ENCODE measurements at places on chromosomes 5 and 9.

DNA sequence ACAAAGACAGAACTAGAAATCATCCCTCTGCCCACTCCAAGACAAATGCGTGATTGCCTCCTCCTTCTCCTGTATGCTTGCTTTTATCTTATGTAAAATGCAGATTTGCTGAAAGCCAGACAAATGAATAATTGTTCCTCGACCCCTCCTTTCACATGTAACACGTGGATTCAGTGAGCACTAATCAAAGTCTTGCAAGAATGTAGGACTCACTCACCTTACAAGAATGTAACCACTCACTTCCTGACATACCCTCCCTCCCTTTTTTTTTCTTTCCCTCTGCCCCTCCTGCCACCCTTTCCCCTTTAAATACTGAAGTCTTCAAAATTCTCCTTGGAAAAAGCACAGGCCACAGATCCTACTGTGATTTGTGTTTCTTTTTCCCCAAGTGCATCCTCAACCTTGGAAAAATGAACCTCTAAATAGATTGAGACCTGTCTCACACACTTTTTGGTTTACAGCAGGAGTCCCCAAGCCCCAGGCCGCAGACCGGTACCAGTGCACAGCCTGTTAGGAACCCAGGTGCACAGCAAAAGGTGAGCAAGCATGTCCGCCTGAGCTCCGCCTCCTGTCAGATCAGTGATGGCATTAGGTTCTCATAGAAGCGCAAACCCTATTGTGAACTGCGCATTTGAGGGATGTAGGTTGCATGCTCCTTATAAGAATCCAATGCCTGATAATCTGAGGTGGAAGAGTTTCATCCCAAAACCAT is 29.4 kb upstream of the HSD17B3 start:
- no peak for DNase-seq

DNA sequence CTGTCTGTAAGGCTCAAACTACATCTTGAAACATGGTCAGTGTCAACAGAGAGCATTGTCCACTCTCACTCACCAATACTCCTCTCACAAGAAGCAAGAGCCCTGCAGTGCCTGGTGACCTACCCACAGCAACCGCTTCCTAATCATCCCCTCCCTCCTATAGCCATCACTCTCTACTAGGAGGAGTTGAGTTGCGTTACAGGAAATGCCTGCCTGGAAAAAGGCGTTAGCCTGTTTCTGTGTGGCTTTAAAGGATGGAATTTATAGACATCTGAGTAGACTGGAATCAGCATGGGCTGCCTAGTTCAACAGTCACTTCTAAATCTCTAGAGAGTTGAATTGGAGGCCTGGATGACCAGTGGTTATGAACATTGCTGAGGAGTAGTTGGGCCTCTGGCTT is 108.3 kb upstream of the FER start:
- DNase-seq, result no peak

DNA sequence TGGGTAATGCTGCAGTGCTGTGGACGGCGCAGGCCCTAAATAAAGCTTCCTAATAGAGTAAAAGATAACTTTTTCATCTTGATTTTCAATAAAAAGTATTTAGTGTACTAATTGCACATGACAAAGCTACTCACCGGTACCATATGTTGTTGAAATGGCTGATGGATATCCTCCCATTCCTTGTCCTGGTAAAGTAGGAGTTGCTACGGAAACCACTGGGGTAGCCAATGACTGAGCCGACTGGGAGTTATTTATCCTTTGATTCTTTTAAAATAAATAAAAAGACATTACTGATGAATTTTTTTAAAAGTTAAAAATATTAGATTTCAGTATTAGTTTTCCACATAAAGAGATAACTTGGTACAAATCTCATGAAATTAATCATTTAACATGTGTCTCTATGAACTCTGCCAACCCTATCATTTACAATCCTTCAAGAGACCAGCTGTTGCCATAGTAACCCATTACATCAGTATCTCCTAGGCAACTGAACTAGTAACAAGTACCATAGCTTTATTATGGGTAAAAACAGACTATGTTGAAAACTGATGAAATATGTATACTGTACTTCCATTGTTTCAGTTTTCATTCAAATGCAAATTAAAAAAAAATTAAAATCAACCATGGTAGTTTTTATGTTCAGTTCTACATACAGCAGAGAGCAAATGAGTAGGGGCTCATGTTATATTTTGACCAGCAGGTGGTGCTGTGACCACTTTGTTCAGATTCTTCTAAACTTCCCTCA is 153.7 kb downstream of the MEF2C start:
- no peak for DNase-seq

DNA sequence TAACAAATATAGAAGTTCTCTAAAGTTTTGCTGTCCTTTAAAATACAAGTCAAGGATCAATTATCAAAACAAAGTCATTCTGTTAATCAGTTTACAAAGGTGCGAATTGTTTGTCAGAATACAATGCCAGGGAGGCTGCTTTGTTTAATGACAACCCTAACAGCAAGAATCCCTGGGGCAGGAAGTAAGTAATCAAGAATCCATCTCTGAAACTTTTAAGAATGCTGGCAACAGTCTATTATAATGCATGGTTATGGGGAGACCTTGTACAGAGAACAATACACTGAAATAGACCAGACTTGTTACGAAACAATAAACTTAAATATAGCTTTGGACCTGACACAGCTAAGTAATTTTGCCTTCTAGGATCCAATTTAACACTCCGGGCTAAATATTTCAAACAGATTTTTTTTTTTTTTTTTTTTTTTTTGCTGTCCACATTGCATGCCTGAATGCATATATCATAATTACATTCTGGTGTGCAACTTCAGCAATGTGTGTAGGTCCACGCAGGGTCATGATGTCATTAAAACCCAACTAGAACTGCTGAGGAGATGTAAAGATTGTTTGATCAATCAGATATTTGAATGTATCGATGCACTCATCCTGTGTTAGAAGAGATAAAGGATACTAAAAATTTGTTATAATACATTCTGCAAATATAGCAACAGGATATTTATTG is 421.3 kb downstream of the CETN3 start:
- DNase-seq, result no peak

- no peak for DNase-seq
Observed at GRCh38 chr9:78207901-78208300, 28.0 kb upstream of the CEP78 start.

DNA sequence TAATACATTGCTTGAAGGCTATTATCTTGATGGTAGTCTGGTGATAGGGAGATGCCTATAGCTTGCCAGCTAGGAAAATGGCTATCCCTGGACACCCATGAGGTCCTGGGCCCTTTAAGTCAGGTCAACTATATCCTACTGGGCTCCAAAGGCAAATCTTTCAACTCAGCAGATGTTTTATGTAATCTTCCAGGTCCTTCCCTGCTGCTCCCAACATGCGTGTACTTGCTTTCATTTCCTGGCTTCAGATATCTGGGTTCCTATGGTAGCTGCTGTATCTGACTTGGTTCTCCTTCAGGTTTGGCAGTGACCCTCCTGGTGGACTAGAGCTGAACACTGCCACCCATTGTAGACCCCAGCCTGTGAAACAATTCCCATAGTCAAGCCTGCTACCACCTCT is 32.4 kb upstream of the GAS1 start:
- DNase-seq, result no peak

GRCh38 chr5:16721151-16722096 is 104.6 kb upstream of the RETREG1 start:
- no peak for DNase-seq

DNA sequence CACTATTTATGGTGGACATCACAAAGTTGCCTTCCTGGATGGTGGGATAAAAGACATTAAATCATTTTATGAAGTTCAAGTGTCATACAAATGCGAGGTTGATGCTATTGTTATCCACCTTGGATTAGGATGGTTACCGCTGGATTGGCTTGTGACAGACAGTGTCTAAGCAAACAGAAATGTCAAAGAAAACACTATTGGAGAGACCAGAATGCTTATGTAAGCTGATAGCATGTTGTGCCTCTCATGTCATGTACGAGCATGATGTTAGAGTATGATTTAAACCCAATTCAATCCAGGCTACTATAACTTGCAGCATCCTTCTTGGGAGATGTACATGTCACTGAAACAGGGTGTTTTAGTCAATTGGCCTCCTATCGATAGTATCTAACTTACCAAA is 178.8 kb upstream of the C9orf72 start:
- DNase-seq, result no peak

GRCh38 chr5:72645064-72645846 is 138.0 kb upstream of the ZNF366 start:
- DNase-seq, result no peak

DNA sequence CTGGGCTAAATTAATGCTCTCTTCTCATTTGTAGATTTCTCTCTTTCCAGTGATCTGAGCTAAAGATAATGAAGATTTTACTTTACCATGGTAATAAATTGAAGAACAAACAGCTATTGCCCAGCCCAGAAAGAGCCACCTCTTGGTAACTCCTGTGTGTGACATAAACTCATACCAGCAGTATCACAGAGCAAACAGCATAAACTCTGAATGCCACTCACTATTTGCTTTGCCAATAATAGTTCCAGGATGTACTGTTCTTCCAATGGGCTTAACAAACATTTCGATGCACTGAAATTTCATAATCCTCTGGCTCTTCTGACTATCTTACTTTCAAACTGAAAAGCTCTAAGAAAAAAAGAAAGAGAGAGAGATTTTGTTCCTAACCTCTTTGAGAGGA is 69.8 kb upstream of the RASEF start:
- no peak for DNase-seq

DNA sequence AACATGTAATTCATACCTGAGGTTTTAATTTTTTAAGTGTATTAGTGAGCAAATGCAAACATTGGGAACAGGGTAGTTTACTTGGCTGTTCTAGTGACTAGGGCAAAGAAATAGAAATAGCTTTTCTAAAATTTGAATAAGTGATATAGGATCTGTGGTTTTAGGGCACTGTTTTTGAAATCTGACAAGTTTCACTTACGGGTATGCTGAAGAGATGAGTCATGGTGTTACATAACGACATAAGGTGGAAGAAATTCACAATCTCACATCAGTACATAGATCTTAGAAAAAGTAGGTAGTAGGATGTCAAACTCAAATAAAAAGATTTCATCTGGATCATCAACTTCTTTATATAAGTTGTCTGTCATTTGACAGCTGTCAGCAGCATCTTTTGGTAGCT is 772.3 kb downstream of the MAT2B start:
- no peak for DNase-seq

GRCh38 chr5:109601736-109602135 is 88.0 kb upstream of the MAN2A1 start:
- no peak for DNase-seq

- DNase-seq, result no peak
Observed at GRCh38 chr9:128899566-128900322, 17.8 kb downstream of the LRRC8A start.

DNA sequence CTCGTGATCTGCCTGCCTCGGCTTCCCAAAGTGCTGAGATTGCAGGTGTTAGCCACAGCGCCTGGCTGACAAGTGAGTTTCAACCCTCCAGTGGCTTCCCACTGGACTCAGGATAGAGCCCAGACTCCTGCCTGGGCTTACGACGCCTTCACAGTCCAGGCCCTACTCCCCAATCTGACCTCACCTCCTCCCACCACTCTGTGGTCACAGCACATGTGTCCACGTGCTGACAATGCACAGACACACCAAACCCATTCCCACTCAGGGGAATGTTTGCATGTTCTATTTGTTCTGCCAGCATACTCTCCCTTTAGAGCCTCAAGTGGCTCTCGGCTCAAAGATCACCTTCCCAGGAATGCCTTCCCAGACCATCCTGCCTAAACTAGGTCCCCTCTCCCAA is 31.1 kb upstream of the TRIM14 start:
- DNase-seq, result no peak

- DNase-seq, result no peak
Observed at GRCh38 chr5:64526734-64527439, 21.1 kb downstream of the RGS7BP start.

DNA sequence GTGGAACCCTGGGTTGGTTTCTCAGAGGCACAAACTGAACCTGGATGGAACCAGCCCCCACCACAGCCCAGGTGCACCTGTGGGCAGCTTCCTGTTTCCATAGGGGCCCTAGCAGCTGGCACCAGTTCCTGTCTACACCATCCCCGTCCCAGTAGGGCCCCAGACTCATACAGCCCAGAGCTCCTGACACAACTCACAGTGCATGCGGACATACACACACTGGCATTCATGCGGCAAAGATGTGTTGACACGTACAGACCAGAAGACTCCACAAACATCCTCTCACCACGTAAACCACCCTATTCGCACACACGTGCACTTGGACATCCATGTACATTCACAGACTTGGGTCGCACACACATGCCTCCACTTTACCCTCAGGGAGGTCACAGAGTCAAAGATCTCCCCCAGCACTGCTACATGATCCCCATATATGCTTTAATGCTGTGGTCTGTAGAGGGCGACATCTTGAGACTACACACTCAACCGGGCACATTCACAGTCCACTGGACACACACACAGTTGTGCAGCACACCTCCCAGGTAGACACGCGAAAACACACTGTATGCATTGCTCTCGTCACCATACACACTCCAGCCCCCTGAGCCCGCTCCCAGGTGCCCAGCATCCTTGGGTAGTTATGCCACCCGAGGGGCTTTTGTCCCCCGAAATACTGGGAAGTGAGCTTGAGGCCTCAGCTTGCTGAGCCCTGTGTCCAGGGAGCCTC is 22.4 kb downstream of the CXXC5 start:
- DNase-seq, result no peak
